Fibroblast of skin of scalp (primary cell): ENCODE measurements at places on chromosomes 3 and 15.

GRCh38 chr15:57994221-57995049, 71.1 kb downstream of the ALDH1A2 start:
- peak; percentile 59 for DNase-seq

DNA sequence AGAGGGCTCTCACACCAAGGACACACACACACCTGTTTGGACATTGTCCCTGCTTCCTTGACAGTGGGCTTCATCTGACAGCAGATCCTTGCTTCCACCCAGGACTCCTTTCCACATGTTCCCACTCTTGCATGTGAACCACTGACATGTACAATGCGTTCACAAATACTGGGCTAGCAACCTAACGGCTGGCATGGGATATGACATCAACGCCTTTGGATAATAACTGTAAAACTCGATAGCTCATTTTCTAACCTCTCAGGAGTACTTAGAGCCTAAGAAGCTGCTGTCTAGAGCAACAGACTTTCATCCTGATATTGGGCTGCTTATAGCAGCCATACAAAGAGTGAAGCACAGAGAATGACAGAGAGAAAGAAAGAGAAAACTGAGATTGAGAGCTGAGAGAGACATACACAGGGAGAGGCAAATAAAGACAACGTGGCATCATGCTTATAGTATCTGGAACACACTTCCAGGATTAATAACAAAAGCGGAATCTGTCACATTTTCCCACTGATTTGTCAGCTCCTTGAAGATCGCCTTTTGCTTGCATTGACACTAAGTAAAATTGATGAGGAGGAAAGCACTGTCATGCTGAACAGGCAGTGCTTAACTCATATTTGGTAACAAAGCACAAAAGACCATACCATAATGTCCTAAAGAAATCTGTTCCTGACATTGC, 1.7 kb downstream of the GUCA1C start:
- DNase-seq = no peak

DNA sequence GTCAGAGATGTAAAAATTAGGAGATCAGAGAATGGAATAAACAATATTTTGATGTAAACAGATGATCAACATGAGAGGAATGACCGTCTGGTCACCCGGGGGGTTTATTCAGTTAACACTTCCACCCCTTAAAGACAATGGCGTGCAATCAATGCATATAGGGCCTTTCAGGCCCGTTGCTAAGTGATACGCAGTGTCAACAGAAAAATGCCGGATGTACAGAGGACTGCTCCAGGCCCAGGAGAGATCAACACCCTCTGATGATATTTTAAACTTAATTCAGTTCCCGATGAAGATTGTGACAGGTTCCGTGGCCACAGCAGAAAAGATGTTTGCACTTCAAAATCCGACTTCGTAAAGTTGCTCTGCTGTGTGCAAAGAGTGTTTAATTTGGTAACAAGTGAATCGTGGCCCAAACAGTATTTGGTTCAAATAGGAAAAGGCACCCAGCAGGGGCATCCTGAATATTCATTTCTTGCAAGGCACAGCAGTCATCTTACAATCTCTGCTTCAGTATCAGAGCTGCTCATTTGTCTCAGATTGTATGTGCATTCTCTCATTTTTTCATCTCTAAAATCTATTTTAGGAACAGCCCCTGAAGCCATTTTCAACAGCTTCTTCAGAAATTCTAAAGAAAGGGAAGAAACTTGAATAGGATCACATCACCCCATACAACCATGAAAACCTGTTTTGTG, 72.6 kb downstream of the FOXB1 start:
- no peak for DNase-seq

GRCh38 chr3:78906245-78906644, 861.6 kb downstream of the ROBO1 start:
- no peak for DNase-seq

DNA sequence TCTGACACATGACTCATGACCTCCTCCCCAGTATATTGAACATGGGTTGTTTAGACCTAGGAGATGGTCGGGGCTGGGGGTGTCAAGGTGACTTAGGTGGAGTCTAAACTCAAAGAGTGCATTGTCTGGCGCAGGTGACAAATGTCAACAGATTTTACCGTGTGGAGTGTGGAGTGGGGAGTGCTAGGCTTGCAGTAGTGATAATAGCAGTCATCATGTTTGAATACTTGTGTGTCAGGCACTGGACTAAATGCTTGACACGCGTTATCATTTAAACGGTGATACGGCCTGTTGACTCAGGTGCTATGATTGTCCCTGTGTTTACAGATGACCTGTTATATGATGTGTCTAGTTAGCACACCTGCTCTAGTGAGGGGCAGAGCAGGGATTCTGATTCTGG, 30.8 kb downstream of the MUC20 start:
- DNase-seq = no peak

DNA sequence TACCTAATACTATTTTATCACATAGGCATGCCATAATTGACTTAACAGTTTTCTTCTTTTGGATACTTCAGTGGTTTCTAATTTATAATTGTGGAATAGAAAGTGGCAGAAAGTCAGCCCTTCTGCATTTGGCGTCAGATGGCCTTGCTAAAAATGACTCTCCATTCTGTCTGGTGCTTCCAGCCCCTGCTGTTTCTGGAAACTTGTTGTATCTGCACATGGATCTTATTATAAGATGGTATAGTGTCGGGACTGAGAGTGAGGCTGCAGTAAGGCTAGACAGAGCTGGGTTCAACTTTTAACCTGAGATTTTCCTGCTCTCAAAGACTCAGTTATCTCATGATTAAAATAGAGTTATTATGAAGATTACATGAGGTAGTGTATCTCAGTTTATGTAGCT, 74.8 kb upstream of the WDR72 start:
- DNase-seq = no peak

- DNase-seq = no peak
Measured at GRCh38 chr15:98418122-98418521, 230.2 kb upstream of the IGF1R start.

GRCh38 chr15:70892912-70893560, 410 bp downstream of the LRRC49 start:
- peak; percentile 76 for DNase-seq

GRCh38 chr3:178518660-178519396, 17.4 kb upstream of the KCNMB2 start:
- DNase-seq = peak; percentile 47

- DNase-seq = peak; percentile 34
Measured at GRCh38 chr3:116473602-116474001, 28.3 kb upstream of the LSAMP start.

GRCh38 chr3:148957586-148957985, 33.8 kb upstream of the GYG1 start:
- peak; percentile 26 for DNase-seq

GRCh38 chr3:9169956-9170850, 79.2 kb downstream of the SRGAP3 start:
- no peak for DNase-seq

GRCh38 chr3:37125195-37126073, 48.9 kb downstream of the LRRFIP2 start:
- DNase-seq = no peak

GRCh38 chr3:192080336-192080735, 619.4 kb downstream of the PYDC2 start:
- DNase-seq = no peak
